Urinary bladder (tissue), 4 donors: ENCODE measurements at places on chromosomes 11 and 22. TPM values are rescaled to one million over a fixed set of nuclear protein-coding genes. Genes with fewer than 3 reads are reported as not detected.

Gene LTBP3
- total RNA-seq = 58.5 TPM

Gene SMIM35
- not detected for total RNA-seq

Gene TSPAN32
- 1.9 TPM for total RNA-seq

Gene CCDC89
- total RNA-seq = 4.1 TPM

Gene COA4
- 34.0 TPM for total RNA-seq

Gene ZNF74
- 9.7 TPM for total RNA-seq

Gene APLP2
- 217 TPM for total RNA-seq

Gene HOATZ
- not detected for total RNA-seq

Gene RCOR2
- total RNA-seq = 1.9 TPM

GRCh38 chr11:94315664-94316063, 11.3 kb downstream of the IZUMO1R start:
- DNase-seq = no peak

DNA sequence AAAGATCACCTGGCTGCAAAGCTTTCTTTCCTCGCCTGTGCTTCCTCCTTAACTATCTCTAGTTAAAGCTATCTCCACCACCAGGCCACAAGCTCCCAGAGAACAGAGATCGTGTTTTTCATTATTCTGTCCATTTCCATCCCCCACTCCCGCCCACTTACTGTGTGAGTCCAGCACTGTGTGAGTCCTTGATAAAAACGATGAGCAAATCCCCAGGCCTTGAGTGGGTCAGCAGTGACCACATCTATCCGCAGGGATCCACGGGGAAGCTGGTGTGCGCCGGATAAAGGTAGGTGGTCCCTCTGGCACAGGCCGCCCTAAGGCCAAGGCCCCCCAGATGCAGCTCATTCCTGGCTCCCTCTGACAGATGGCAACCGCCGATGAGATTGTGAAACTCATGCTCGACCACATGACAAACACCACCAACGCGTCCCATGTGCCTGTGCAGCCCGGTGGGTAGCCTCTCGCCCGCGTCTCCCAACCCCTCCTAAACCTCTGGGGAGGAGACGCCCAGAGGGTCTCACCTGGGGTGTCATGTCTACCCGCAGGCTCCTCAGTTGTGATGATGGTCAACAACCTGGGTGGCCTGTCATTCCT, 9.3 kb downstream of the TKFC start:
- DNase-seq = no peak

GRCh38 chr11:26974069-26974783, 19.7 kb upstream of the FIBIN start:
- DNase-seq = no peak

- no peak for DNase-seq
These were observed 27.2 kb downstream of the BSX start for GRCh38 chr11:122954455-122954854.

DNA sequence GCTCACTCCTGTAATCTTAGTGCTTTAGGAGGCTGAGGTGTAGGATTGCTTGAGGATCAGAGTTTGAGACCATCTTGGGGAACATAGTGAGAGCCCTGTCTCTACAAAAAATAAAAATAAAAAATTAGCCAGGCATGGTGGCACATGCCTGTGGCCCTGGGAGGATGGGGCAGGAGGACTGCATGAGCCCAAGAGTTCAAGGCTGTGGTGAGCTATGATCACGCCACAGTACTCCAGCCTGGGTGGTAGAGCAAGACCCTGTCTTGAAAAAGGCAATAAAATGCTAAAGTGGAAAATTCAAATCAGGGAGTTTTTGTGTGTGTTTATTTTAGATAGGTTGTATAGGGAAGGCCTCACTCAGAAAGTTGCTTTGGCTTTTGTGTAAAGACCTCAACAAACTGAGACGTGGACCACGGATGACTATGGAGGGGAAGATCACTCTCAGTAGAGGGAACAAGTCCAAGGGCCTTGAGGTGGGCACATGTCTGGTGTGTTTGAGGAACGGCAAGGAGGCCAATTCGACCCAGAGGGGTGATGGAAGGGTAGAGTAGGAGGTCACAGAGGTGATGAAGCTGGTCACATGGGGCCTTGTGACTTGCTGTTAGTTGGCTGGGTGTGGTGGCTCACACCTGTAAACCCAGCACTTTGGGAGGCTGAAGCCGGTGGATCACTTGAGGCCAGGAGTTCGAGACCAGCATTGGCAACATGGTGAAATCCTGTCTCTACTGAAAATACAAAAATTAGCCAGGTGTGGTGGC, 35.7 kb downstream of the WEE1 start:
- no peak for DNase-seq

DNA sequence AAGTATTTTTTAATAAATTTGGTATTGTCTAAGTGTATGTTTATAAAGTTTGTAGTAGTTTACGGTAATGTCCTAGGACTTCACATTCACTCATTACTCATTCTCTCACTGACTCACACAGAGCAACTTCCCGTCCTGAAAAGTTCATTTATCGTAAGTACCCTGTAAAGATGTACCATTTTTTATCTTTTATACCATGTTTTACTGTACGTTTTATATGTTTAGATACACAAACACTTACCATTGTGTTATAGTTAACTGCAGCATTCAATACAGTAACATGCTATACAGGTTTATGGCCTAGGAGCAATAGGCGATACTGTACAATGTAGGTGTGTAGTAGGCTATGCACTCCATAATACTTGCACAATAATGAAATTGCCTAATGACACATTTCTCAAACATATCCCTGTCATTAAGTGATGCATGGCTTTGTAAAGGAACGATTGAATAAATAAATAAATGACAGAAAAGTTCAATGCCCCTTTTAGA, 12.5 kb upstream of the CARD18 start:
- no peak for DNase-seq

DNA sequence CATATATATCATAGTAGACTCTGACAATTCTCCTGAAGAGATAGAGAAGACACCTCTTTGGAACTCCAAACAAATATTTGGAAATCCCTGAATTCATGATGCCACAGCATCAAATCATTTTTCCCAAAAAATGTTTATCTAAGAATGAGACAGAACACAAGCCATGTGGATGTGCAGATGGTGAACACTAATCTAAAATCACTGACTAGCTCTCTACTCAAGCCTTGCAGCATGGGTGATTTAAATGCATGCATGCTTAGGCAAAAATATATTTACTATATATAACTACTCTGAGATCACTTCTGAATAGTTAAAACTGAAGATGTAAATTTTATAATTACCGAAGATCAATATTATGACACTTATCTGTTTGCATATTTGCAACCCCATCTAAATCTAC, 289.9 kb downstream of the GUCY1A2 start:
- no peak for DNase-seq

GRCh38 chr22:47625531-47626427, 863.3 kb downstream of the TBC1D22A start:
- no peak for DNase-seq

DNA sequence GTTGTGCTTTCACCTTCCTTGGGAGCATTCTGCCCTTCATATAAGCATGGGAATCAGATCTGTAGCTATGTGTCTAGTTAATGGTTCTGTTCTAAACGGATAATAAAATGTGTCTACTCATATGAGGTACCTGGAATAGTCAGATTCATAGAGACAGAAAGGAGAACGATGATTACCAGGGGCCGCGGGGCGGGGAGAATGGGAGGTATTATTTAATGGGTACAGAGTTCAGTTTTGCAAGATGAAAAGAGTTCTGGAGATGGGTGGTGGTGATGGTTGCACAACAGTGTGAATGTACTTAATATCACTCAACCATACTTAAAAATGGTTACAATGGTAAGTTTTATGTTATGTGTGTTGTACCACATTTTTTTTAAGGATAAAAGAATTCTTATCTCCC, 10.0 kb upstream of the ABCC8 start:
- no peak for DNase-seq

- DNase-seq = no peak
These were observed 266.7 kb upstream of the CTSC start for GRCh38 chr11:88604260-88604659.

DNA sequence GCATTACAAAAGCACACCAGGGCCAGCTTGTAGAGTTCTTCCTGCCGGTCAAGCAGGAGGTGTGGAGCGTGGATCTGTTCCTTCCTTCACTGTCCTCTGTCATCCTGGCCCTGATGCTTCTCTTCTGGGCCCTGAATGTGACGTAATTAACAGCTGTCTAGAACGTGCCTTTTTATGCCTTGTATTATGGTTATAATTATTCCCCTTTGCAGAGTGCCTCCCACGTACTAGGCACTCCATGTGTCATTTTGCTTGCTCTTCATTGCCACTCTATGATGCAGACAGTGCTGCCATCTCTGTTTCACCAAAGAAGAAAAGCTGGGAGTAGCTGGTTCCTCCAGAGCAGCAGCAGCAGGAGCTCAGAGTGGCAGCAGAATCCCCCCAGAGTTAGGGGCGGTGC, 132.1 kb upstream of the TTC12 start:
- no peak for DNase-seq

DNA sequence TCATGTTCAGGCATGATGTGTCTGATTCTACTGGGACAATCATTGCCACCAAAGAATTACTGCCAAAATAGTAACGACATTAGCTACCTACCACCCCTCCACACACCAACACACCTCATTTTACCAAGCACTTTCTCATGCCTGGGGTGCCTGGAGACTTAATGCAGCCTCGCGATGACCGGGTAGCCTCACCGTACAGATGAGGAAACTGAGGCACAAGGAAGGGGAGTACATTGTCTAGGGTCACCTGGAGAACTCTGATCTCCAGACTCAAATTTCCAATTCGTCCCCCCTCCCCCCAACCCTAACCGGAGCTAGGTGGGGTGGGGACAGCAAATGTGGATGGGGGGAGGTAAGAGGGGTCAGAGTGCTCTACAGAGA, 2.7 kb upstream of the RTN4RL2 start:
- no peak for DNase-seq

GRCh38 chr11:102244681-102245409, 72.4 kb upstream of the BIRC3 start:
- DNase-seq = no peak

GRCh38 chr22:45308391-45308956, 1.3 kb upstream of the FAM118A start:
- no peak for DNase-seq
